ENCODE measurements at places on chromosomes 3 and 15. TPM values are rescaled to one million over a fixed set of nuclear protein-coding genes. Genes with fewer than 3 reads are reported as not detected.

NT5DC2 gene
- 444 TPM for total RNA-seq

SIDT1 gene
- total RNA-seq: not detected

EPHA6 gene
- 0.48 TPM for total RNA-seq

UROC1 gene
- not detected for total RNA-seq

KNL1 gene
- 16.8 TPM for total RNA-seq

IQCF5 gene
- not detected for total RNA-seq

RBPMS2 gene
- 185 TPM for total RNA-seq

GRK7 gene
- not detected for total RNA-seq

SPINT1 gene
- total RNA-seq: 129 TPM

- DNase-seq: no peak
These were observed 705 bp downstream of the NIPA2 start for GRCh38 chr15:22839046-22839695.

GRCh38 chr3:76177610-76178009 is 392.3 kb upstream of the ZNF717 start:
- no peak for DNase-seq

GRCh38 chr15:63135804-63136203 is 14.1 kb downstream of the LACTB start:
- no peak for DNase-seq

DNA sequence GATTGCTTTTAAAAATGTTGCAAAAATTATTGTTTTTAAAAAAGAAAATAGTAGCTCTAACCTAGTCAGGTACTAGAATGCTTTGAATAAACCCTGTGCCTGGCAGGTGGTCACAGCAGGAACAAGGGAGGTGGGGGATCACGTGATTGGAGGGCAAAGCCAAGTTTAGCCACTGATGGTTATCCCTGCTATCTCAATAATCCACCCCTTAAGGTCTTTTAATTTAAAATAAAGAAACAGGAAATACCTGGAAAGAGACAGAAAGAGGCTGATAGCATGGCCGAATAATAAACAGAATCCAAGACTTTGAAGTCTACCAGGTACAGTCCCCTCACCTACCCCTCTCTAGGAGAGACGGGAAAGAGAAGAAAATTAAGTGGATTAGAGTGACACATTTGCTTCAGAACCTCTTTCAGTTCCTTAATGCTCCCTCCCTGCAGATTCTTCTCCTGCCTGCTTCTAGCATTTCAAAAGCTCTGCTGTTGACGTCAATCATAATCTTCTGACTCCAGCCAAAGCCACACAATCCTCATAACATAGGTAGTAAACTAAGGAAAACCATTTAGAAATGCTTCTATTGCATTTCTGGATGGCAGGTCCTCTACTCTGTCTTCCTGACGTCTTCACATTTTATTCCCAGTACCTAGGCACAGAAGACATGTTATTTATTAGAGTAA is 303.4 kb upstream of the MME start:
- DNase-seq: no peak

DNA sequence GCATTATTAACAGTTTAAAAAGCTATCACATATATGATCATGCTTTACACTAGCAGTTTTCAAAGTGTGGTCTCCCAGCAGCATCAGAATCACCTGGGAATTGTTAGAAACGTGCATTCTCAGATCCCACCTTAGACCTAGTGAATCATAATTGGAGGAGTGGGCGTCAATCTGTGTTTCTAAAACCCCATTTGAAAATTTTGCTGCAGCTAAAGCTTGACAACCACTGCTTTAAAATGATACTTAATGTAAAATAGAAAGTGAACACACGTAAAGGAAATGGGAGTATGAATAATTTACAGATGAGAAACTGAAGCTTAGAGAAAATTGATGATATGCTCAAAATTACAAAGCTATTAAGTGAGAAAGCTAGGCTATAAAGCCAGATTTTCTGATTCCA is 62.3 kb downstream of the SLC9C1 start:
- no peak for DNase-seq

DNA sequence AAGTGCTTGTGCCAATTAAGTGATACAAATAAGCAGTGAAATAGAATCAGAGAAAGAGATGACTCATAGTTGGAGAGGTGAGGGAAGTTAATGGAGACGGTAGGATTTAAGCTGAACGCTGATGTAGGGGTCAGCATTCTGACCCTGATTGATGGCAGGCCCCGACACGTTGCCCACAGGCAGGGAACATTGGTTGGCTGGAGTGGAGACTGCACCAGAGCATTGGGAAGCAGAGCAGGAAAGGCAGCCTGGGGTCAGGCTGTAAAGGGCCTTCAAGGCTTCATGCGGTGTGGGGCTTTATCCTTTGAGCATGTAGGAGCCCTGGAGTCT is 68.6 kb downstream of the DCUN1D1 start:
- DNase-seq: peak; percentile 29

Data from H9 (cell line).